HFFc6 (cell line): ENCODE measurements at places on chromosomes 6 and 20.
A peak's percentile ranks its signal among the peaks of the same experiment; 100 is the strongest.

DNA sequence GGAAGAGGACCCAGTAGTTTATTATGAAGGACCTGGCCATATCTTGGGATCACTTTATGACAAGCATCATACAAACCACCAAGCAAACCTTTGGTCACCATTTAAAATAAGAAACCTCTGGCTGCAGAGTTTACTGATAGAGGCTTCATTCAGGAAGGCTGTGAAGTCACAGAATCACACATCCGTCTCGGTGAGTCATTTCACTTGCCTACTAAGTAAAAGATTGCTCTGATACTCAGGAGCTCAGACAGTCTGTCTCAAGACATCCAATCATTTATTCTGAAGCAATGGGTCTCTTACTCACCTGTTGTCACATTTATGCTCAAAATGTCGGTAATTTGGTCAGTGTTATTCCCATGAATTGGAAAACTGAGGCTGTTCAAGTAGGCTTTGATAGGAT is 33.7 kb downstream of the ADGRF5 start:
- no peak for DNase-seq

- no peak for DNase-seq
Observed at GRCh38 chr6:148780918-148781436, 34.1 kb downstream of the UST start.

DNA sequence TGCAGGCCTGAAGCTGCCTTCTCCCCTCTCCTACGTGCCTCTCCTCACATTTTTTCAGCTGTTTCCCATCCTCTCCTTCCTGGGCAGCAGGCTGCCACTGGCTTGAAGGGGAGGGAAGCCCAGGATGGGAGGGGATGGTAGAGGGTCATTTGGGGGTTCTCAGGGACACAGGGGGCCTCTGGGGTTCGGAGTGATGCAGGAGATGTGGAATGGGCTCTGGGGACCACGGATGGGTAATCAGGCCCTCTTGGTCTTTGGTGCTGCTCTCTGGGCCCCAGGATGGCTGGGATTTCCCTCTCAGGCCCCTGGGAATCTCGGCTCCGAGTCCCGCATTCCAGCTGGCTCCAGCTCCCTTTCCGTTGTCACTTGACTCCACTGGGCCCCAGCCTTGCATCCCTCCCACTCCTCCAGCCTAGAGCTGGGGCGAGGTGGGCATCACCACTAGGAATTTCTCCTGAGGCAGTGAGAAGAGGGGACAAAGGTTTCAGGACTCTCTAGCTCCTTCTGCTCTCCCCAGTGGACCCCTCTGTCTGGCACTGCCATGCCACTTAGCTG is 2.0 kb upstream of the DDR1 start:
- no peak for DNase-seq

DNA sequence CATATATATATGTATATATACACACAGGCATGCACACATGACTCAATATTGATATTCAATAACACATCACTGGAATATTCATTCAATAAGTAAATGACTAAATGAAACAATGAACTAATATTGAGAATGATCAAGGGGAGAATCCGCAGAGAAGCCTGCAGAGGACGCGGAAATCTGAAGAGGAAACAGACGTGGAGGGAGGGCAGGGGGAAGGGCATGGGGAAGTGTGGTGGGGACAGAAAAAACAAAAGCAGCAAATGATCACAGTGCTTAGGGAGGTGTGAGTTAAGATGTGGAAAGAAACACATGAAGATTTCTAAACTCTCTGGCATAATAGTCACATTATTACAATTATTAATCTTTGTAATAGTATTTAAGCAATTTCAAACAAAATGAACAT is 14.5 kb downstream of the PERP start:
- DNase-seq, result no peak

GRCh38 chr6:150196942-150197745 is 54.3 kb downstream of the PPP1R14C start:
- no peak for DNase-seq

GRCh38 chr6:71588490-71588889 is 297.9 kb upstream of the RIMS1 start:
- DNase-seq, result no peak

DNA sequence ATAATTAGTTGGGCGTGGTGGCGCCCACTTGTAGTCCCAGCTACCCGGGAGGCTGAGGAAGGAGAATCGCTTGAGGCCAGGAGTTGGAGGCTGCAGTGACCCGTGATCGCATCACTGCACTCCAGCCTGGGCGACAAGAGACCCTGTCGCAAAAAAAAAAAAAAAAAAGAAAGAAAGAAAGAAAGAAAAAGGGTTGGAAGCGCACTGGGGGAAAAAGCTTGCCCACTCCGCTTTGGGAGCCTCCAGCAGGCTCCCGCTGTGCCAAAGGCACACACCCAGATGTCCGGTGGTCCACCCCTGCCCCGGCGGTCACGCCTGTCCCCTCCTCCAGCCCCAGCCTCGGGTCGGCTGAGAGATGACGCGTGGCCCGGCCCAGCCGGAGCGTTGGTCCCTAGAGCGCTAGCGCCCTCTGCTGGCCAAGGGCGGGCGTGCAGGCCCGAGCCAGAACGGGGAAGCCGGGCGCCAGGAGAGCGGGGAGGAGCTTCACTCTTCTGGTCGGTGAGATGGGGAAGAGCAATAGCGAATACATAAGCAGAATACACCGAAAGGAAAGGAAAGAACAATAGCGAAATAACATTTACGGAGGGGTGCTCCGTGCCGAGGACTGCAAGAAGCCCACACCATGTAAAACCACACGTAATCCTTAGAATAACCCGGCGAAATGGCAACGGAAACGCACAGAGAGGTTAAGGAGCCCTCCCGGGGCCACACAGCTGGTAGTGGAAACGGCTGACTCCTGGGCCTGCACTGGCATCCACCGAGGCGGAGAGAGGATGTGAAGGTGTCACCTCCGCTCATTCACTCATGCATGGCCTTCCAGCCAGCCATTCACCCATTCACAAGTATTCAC is 41.7 kb downstream of the UBE2V1 start:
- DNase-seq, result peak; percentile 65

GRCh38 chr6:147226163-147226724 is 22.0 kb downstream of the STXBP5 start:
- no peak for DNase-seq

- no peak for DNase-seq
Observed at GRCh38 chr6:53284901-53285300, 63.8 kb downstream of the ELOVL5 start.

GRCh38 chr6:75109022-75109421 is 96.8 kb downstream of the COL12A1 start:
- no peak for DNase-seq

- DNase-seq, result peak; percentile 14
Observed at GRCh38 chr20:41696428-41696827, 78.3 kb upstream of the CHD6 start.

DNA sequence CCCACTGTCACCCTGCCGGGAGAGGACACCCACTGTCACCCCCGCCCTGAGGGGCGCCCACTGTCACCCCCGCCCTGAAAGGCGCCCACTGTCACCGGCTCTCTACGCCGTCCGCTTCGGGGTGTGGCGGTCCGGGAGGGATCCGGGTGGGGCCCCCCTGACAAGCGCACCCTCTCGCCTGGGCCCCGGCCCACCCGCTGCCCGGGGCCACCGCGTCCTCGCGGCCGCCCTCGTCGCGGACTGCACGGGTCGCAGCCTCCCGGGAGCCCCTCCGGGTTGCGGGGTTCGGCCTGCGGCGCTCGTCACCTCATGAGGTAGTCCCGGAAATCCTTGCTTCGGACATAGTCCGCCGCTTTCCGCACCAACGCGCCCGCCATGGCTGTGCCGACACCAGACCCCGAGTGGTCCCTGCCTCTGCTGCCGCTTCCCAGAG is 224 bp downstream of the MPC1 start:
- DNase-seq, result no peak

DNA sequence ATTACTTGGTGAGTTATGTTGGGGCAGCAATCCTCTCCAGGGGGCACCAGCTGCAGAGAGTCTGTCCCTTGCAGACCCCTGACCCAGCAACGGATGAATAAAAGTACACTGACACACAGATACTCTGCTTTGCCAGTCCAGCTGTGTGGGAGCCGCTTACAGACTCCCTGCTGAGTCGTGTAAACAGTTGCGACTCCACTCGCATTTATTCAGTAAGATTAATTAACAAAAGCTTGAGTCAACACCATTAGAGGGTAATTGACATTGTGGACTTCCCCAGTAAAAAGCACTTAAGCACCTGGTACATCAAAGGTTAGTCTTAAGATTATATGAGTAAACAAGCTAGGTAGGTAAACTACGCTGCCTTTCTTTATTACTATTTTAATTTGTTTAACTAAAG is 92.0 kb upstream of the TMEM181 start:
- no peak for DNase-seq

GRCh38 chr6:797479-798077 is 104.6 kb upstream of the EXOC2 start:
- DNase-seq, result peak; percentile 51

GRCh38 chr6:46072866-46073265 is 56.9 kb upstream of the ENPP4 start:
- no peak for DNase-seq

DNA sequence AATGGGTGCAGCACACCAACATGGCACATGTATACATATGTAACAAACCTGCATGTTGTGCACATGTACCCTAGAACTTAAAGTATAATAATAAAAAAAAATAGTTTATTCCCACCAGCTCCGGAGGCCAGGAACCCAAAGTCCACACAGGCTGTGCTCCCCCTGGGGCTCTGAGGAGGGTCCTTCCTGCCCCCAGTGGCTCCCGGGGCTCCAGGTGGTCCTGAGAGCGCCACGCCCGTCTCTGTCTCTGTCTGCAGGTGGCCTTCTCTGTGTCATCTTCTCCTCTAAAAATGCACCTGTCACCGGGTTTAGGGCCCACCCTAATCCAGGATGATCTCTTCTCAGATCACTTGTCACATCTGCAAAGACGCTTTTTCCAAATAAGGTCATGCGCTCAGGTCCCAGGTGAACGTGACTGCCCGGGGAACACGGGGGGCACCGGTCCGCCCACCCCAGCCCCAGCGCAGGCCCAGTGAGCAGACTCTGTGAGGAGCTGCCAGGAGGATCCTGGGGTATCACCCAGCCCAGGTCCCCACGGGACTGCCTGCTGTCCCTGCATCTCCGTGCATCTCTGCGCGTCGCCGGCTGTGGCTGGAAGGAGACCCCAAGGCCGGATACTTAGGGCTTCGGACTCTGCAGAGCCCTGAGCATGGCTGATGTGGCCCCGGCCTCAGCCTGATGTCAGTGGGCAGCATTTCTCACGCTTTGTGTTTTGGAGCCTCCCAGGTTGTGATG is 11.8 kb downstream of the SLCO4A1 start:
- DNase-seq, result no peak

GRCh38 chr20:60501048-60501447 is 542.8 kb downstream of the CDH26 start:
- no peak for DNase-seq

GRCh38 chr6:25452031-25452430 is 172.9 kb downstream of the CARMIL1 start:
- no peak for DNase-seq

DNA sequence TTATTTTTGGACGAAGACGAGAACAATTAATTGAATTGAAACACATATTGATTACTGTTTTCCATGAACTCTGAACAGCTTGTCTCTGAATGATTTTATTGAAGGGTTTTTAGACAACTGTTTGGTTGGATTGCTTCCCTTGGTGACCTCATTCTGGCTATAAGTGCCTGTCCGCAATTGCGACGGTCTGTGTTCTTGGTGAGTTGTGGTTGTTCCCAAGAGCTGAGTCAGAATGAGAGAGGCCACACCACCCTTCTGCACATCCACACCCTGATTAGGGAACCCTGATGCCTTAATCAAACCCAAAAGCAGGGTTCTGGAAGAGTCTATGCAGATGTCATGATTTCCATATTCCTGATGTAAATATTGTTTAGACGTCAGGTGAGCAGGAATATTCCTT is 747.0 kb downstream of the PTPRT start:
- DNase-seq, result no peak

DNA sequence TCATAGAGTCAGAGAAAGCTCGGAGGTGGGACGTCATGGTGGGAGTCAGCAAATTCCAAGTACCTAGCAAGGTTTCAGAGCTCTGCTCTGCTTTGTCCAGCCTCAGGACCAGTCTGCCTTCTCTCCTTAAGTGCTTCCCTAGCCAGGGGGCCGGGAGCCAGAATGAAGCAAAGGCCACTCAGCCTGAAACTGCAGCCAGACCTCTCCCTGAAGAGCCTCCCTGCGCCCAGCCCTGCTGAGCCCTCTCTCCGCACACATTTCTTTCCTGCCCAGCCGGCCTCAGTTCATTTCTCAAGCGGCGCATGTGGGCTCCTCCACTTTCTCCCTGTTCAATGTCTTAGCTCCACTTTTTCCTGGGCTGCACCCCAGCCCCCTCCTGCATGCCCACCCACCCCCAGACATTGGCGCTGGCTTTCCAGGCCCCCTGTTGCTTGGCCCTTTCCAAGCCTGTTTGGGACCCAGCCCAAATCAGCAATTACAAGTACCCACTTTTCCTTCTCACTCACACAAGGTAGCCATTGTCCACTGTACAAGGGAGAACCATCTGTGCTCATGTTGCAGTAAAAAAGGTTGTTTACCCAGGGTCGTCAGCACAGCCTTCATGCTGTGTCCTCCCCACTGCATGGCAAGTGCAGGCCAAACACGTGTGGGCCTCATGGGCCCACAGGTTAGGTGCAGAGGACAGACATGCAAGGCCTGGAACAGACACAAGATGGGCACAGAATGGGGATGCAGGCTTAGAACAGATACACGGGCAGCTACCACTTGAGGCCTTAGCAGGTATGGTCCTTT is 147.1 kb downstream of the MRPL14 start:
- DNase-seq, result no peak

DNA sequence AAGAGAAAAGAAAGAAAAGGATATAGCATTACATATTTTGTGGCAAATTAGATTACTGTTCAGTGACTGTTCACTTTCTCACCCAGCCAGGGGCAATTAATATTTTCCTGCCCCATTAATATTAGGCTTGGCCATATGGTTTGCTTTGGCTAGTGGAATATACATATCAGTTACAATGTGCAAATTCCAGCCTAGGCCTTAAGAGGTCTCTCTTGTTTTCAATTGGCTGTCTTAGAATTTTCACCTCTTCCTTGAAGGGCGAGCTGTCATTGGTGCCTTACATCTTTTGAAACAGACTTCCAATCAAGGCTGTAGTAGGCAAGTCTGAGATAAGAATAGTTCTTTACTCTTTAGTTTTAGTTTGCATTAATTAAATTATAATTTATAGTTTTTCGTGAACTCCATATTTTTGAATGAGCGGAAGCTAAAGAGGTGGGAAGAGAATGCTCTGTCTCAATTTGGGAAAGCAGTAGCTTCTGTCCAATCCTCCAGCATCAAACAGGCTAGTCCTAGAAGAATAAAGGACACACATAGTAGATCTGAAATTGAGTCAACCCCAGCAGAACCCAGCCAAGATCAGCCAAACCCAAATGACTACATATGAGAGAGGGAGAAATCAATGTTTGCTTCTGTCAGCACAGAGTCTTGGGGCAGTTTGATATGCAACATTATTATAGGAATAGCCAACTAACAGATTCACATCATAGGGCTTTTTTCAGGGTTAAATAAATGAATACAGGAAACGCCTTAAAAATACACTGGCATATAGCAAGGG is 6.3 kb upstream of the CSNK2A1 start:
- no peak for DNase-seq

GRCh38 chr20:20979934-20980333 is 126.2 kb downstream of the LINC00237 start:
- no peak for DNase-seq

- no peak for DNase-seq
Observed at GRCh38 chr20:24109008-24109407, 120.4 kb upstream of the GGTLC1 start.
